ENCODE measurements at places on chromosomes 7 and 10.

DNA sequence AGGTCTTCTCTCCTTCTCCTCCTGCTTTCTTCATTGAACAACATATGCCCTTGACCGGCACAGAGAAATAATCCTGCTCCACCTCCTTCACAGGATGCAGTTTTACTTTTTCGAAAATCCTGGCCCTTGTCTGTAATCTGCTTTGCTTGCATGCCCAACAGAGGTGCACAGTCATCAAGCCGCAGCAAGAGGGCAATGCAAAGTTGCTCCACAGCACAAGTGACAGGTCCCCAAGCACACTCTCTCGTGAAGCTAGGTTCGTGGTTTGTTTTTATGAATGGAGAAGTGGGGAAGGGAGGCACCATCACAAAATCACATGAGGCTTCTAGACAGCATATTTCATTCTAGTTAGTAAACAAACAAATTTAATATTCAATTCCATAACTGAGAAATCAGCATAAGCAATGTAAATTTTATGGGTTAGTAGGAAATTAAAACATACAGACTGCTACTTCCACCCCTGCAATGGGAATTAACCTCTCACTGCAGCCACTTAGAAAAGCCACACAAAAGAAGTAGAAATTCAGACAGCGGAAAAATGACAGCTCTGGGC lies 178.8 kb downstream of the TPK1 start:
- DNase-seq = no peak

GRCh38 chr10:84715911-84716310 lies 387.5 kb downstream of the CCSER2 start:
- no peak for DNase-seq

DNA sequence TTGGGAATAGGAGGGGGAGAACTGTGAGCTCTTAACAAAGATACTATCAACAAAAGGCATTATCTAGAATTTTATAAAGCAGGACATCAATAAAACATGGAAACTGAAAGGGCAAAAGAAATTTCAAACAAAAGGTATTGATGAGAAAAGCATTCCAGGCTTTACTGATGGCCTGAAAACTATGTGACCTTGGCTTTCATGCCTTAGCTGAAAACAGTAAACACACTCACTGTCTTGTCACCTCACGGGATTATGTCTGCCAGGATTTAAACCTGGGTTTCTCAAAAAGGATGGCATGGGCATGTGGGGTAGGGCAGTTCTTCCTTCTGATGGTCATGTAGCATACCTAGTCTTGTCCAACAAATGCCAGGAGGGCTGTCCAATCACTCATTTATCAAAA lies 22.9 kb downstream of the DOCK4 start:
- DNase-seq = no peak

GRCh38 chr7:143284591-143285469 lies at the start of gene TMEM139:
Gene TMEM139, plus strand, starts transcription at chr7:143284958. Its CDS starts 1,000 bp downstream, at chr7:143285958.
- DNase-seq = no peak

DNA sequence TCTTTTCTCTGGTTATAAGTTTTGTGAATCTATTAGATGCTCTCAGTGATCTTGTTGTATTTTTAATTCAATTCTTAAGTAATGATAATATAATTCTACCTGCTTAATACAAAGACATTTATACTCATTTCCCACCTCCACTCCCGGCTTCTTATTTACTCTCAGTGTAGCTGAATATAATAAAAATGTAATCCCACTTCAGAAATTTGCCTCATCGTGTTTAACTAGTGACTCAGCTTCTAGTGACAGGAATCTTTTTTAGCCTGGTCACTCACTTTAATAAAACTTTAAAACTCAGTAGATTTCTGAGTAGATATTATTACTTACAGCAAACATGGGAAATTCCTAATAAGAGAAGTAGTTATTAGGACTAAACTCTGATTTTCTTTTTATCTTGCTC lies 1506.2 kb upstream of the LRRTM3 start:
- DNase-seq = no peak

DNA sequence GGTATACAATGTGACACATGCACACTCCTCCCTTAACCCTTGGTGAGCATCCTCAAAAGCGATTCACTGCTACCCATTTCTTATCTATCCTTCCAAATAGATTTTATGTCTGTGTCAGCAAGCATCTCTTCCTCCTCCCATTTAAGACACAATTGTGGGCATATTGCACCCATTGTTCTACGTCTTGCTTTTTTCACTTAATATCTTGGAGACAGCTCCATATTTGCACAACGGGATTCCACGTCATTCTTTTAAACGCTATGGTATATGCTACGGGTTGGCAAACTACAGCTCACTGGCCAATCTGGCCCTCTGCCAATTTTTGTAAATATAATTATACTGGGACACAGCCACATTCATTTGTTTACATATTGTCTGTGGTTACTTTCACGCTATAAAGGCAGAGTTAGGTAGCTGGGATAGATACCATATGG lies 88.6 kb downstream of the RNF216 start:
- DNase-seq = no peak

DNA sequence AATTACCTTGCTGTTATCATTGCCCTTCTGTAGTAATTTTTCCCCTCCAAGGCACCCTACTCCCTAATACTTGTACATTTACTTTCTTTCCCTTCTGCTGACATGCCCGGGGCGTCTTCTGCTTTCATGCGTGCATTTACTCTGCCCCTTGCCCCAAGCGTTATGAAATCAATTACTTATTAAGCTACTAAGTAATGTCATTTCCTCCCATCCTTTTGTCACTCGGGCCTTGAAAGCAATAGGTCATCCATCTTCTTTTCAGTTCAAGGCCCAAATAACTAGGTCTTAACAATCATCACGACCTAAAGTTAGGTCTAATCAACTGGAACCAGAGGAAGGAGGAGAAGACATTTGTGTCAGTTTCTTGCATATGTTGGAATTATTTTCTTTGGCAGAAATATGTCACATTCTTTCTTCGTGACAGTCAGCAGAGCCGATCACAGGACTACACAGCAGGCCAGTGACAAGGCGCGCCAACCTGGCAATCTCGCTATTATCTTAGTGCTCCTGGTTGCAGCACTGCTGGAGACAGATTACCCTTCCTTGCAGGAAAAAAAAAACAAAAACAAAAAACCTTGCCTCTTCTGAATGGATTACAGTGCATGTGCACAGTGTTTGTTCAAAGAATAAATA lies 179.2 kb downstream of the RELN start:
- DNase-seq = no peak

DNA sequence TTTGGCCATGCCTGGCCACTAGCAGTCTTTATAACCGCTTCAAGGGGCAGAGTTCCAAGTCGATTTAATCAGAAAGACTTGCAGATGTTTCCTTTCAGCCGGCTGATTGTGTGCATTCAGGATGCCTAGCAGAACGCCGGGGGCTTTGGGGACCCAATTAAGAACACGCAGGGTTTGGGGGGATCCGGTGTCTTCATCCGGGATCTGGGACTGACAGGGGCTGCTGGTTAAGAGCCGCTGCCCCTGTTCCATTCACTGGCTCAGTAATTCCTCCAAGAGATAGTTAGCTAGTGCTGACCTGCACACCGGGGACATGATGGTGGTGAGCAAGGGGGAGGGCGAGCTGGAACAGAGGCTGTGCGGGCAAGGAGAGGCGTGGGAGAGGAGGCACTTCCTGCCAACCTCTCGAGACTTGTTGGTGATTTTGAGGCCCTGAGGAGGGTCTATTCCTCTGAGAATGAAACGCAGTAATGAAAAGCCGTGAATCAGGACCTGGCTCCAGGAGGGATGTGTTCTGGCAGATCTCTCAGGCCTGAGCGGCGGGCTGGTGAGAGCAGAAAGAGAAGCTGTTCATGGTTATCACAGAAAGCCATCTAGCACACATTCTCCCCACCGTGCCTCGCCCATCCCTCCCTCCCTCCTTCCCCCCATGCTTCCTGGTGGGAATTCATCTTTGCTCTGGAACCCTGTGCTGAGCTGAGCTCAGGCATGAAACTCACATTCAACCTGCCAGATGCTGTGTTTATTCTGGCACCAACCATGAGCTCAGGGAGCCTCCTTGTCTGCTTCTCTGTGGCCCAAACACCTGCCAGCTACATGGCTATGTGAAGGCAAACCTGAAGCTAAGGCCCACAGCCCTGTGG lies 152.0 kb downstream of the CCDC3 start:
- no peak for DNase-seq

- peak; percentile 53 for DNase-seq
Measured at GRCh38 chr7:2719007-2719406, 31.0 kb downstream of the AMZ1 start.

DNA sequence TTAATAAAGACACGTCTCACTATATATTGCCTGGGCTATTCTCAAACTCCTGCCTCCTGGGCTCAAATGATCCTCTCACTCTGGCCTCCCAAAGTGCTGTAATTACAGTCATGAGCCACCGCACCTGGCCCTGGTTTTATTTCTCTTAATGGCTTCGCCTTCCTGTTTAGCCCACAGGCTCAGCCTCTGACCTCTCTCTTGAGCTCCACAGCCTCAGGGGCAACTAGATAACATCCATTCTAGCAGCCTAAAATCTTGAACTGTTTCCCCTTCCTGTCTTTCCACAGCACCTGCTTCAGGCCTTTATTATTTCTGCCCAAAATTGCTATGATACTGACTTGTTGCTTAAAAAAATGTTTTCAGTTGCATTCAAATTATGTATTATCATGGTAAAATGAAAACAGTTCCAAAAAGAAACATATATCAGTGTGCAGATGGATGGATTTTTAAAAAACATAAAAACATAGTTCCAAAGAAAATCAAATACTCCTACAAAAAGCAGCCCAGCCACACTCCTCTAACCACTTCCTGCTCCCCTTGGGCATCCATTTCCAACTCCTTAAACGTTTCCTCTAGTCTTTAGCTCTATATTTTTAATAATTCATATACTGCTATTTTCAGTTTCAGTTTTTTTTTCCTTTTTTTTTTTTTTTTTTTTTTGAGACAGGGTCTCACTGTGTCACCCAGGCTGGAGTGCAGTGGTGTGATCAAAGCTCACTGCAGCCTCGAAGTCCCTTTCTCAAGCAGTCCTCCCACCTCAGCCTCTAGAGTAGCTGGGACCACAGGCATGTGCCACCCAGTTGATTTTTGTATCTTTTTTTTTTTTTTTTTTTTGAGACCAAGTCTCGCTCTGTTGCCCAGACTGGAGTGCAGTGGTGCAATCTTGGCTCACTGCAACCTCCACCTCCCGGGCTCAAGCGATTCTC lies 5.1 kb upstream of the BAZ1B start:
- no peak for DNase-seq

- DNase-seq = no peak
Measured at GRCh38 chr7:125670926-125671572, 741.4 kb upstream of the POT1 start.

DNA sequence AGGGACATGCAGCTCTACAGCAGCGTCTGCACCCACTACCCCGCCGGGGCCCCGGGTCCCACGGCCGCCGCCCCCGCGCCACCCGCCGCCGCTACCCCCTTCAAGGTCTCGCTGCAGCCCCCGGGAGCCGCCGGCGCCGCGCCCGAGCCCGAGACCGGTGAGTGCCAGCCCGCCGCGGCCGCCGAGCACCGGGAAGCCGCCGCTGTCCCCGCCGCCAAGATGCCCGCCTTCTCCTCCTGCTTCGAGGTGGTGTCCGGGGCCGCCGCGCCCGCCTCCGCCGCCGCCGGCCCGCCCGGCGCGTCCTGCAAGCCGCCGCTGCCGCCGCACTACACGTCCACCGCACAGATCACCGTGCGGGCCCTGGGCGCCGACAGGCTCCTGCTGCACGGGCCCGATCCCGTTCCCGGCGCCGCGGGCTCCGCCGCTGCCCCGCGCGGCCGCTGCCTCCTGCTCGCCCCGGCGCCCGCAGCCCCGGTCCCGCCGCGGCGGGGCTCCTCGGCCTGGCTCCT lies 631 bp downstream of the OTUD1 start:
- DNase-seq = no peak

DNA sequence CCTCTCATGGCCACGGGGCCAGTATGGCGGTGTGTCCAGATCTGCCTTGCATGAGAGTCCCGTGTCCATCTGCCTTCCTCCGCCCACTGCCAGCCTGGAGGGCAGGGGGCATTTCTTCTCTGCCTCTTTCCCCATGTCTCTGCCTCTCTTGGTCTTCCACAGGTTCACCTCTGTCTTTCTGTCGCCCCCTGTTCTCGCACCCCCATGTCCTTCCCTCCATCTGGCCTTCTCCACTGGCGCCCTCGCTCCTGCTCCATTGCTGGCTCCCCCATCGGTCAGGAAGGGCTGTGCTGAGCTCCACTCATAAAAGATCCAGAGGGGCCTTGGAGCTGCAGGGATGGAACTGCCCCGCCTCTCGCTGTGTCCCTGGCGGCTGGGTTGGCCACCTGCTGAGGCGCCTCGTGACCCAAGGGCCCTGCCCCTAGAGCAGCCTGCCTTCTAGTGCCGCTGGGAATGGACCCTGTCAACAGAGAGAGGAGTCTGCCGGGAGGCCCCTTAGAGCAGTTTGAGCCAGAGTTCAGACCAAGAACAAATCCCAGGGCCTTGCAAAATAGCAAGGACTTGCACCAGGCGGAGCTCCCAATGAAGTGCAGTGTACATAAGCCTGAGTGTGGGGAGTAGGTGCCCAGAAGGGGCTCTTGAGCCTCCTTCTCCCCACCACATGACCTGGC lies 42.0 kb downstream of the GOLGA7B start:
- no peak for DNase-seq

GRCh38 chr7:2587778-2588177 lies 29.0 kb downstream of the IQCE start:
- DNase-seq = no peak

- no peak for DNase-seq
Measured at GRCh38 chr7:30038196-30038980, 10.2 kb downstream of the PLEKHA8 start.

DNA sequence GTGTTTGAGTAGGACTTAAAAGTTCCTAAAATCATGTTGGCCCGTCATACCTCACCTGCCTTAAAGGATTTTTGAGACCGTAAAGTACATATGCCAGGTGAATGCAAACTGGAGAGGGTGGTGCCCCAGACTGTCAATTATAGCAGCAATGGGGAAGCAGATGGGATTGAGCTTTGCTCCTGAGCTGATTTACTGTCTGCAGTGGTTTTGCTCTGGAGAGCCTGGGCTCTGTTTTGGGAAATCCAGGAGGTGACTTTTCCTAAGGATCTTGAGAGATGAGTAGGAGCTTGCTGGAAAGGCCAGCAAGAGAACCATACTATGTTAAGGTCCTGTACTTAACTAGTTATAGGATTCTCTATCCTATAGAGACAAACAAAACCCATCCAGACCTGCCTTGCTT lies 43.0 kb downstream of the COL13A1 start:
- no peak for DNase-seq

DNA sequence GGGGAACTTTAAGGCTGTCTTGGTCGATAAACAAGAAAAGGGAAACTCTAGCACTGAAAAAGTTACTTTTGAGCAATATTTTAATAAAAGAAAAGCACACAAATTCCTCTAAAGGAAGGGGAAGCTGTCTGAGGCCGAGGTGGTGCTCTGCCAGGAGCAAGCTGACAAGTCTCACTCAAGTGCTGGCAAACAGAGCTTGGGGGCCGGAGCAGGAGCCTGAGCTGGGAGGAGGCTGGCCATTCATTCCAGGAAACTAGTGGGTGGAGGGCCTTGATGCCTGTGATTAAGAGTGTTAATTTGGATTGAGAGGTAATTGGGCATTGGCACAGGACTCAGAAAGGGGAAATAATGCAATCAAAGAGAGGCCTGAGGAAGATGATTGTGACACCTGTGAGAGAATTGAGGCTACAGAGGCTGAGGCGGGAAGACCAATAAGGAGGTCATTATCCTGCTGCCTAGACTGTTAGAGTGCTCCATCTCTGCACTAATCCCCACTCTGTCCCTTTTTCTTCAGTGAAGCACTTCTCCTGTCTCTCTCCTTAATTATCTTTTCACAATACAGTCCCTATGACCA lies 154.9 kb upstream of the COL1A2 start:
- DNase-seq = no peak

- peak; percentile 21 for DNase-seq
Measured at GRCh38 chr7:2978408-2978807, 65.3 kb downstream of the CARD11 start.

- no peak for DNase-seq
Measured at GRCh38 chr7:33418251-33418701, 288.9 kb downstream of the BBS9 start.

- DNase-seq = no peak
Measured at GRCh38 chr7:119562839-119563238, 710.1 kb upstream of the KCND2 start.
